Stimulated activated CD8-positive, alpha-beta memory T cell treated with anti-CD3 and anti-CD28 coated beads, Interleukin-7, amount 100 ng/mL, for 1 hour (primary cell): ENCODE measurements at places on chromosomes 11 and 22.

GRCh38 chr11:76662656-76663485 lies 7.7 kb downstream of the LRRC32 start:
- no peak for DNase-seq

- no peak for DNase-seq
Measured at GRCh38 chr11:18490736-18491485, 35.3 kb downstream of the LDHAL6A start.

DNA sequence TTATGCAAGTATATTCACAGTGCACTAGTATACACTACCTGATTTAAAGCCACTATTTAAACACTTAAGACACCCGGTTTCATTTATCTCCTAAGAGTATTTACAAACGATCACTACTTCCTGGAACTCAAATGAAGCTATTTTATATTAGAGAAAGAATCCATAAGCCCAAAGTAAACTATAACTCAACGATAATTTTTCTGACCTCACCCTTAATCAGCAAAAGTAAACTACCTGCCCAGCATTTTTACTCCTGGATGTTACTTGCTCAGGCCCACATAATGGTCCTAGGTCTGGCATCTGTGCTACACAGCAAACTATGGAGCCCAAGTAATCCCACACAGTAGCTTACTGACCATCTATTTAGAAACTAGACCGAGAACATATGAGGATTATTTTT lies 33.4 kb downstream of the TSG101 start:
- no peak for DNase-seq

DNA sequence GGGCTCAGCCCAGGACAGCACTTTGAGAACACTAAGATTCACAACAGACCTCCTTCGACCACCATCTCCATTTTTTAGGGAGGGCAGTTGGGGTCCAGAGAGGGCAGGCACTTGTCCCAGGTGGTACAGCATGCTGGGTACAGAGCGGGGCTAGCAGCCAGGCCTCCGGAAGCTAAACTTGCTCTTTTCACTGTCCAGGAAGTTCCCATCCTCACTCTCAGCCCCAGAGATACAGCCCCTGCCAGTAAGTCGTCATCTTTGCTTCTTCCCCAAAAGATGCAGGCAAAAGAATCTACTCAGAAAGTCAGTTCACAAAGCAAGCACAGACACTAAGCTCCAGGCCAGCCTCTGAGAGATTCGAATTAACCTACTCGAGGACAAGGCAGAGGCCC lies 6.7 kb upstream of the RAB3IL1 start:
- DNase-seq: no peak

GRCh38 chr11:33988586-33989370 lies 62.8 kb upstream of the CAPRIN1 start:
- no peak for DNase-seq

DNA sequence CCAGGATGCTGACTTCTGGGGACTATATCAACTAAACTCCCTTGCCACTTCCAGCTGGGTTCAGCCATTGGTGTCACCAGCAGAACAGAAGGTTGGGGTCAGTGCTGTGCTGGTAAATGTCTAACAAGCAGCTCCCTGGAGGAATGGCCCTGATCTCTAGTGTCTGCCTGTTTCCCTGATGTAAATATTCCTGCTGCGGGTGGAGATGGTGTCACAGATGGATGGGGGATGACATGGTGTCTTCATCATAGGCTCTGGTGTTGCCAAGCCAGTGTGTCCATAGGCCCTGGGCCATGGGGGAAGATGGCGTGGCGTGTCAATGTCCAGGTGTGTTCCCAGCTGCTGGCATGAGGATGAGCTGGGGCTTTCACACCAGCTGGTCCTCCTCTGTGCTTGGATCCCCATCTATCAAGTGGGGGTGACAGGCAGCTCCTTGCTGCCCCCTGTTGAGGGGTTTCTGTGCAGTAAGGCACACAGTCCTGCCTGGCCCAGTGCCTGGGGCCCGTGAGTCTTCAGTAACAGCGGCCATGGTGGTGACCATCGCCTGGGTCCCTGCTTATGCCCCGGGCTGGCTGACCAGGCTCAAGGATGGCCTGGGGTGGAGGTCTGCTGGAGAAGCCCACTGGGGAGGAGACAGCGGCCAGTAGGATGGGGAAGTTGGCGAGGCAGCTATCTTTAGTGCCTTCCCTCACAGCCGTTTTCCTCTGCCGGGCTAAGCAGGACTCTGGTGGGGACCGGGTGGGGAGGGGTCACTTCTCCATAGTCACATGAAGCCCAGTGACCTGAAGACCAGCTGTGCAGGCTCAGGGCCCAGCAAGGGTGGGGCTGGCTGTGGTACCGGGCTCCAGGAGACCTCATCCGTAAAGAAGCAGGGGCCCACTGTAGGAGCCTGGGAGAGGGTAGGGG lies 12.7 kb downstream of the RPL3 start:
- DNase-seq: peak; percentile 19

DNA sequence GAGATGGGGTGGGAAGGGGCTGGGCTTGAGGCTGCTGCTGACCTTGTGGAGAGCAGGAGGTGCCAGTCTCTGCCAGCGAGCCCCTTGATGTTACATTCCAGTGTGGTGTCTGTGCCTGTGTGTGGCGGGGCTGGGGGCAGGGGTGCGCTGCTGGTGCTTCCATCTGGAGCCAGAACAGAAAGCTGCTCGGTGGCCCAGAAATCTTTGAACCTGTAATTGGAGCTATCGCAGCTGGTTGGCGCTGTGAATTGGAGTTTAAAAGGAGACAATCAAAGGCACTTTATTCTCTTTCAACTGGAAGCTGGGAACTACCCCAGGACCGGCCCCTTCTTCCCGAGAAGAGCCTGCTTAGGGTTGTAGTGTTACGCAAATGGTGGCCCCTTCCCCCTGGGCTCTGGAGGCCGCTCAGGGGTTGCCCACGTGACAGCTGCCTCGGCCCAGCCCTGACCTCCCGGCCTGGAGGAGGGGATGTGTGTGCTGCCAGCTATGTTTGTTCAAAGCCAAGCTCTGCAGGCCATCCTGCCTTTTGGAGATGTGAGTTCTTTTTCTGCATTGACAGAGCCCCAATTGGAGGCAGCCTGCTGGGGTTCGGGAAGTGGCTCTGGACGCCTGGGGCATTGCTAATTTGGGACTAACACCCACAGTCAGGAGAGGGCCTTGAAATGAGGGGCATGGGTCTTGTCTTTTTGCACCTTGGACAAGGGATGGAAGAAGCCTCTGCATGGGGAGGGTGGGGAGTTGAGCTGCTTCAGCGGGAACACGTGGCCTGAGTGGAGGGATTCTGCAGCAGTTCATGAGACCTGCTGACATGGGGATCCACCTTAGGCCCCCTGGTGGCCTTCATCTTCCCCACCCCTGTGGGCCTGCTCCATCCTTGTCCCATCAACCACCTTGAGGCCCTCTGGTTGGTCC lies 14.0 kb upstream of the ARSA start:
- no peak for DNase-seq

- no peak for DNase-seq
Measured at GRCh38 chr11:440065-441042, 1.5 kb downstream of the ANO9 start.

- no peak for DNase-seq
Measured at GRCh38 chr11:48170241-48171233, 46.1 kb upstream of the OR4B1 start.

GRCh38 chr11:103464420-103464819 lies 355.2 kb downstream of the DYNC2H1 start:
- DNase-seq: no peak

GRCh38 chr22:49070501-49070900 lies 757.2 kb downstream of the BRD1 start:
- no peak for DNase-seq

- no peak for DNase-seq
Measured at GRCh38 chr11:113376156-113376555, 11.4 kb upstream of the ANKK1 start.

- DNase-seq: no peak
Measured at GRCh38 chr11:122692444-122692843, 36.9 kb downstream of the UBASH3B start.

- no peak for DNase-seq
Measured at GRCh38 chr11:94958121-94958696, 15.1 kb downstream of the CWC15 start.

GRCh38 chr11:45361551-45361950 lies 75.4 kb upstream of the SYT13 start:
- DNase-seq: no peak

- no peak for DNase-seq
Measured at GRCh38 chr11:64409707-64410403, 50.9 kb downstream of the RPS6KA4 start.

DNA sequence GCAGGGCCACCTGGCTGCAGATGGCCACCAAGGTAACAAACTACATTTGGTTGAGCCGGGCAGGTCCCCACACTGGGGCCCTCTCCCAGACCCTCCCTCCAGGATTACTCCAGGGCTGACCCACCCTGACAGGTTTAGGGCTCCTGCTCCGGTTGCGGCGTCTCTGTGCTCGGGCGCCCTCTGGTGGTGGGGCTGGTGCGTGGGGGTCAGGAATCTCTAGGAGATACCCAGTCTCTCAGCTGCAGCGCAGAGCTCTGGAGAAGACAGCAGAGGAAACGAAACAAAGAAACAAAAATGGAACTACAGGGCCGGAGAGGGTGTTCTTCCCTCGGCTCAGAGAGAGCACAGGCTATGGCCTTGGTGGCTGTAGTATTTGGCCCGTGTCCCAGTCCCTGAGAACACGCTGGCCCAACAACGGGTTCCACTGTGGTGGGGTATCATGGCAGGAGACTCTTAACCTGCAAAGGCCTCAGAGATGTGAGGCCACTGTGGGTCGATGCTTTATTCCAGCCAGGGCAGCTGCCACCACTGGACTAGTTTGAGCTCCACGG lies 2.4 kb downstream of the C11orf96 start:
- DNase-seq: peak; percentile 44

GRCh38 chr11:24198481-24198880 lies 298.4 kb upstream of the LUZP2 start:
- DNase-seq: no peak

- no peak for DNase-seq
Measured at GRCh38 chr11:83118814-83119213, 38.1 kb upstream of the PCF11 start.

DNA sequence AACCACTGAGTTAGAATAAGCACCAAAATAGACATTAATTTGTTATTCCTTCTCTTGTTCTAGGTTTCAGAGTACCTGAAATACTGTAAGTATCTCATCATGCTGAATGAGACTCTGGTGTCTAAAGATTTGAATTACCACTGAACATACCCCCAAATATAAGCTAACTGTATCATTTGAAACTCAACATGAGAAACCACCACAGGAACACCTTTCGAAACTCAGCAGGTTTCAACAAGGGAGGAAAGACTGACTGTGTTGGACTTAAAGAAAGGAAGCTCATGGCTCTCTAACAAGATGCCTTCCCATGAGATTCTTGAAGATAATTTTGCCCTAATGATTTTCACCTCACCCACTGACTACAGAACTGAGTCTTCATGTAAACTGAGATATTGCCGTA lies 37.0 kb downstream of the PRCP start:
- DNase-seq: no peak

GRCh38 chr22:50271519-50271970 lies 1.4 kb upstream of the MAPK11 start:
- no peak for DNase-seq

- no peak for DNase-seq
Measured at GRCh38 chr11:3675971-3676370, 4.8 kb upstream of the CHRNA10 start.

- DNase-seq: peak; percentile 35
Measured at GRCh38 chr22:38973289-38974169, 8.6 kb upstream of the APOBEC3B start.

DNA sequence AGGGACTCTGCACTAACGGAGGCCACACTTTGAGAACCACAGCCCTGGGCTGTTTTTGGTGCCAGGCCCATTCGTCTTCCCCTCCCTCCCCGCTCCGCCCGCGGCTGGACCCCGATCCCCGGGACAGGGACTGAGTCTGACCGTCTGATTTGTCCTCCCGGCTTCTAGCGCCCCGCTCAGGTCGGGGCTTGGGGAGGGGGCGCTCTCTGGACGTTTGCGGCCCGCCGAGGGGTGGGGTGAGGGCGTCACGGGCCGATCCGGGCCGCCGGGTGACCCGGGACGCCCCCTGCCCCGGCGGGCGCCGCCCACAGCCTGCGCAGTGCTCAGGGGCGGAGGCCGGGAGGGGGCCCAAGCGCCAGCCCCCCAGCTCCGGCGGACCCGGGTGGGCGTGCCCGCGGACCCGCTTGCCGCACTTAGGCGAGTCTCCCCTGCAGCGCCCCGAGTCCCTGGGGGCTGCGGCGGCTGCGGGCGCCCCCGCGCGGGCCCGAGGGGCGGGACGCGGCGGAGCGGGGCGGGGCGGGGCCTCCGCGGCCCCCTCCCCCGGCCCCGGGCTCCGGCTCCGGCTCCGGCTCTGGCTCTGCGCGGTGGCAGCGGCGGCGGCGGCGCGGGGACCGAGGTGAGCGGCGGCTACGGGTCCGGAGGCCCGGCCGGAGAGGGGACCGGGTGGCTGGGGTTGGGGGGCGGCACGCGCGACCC lies 33.7 kb upstream of the PRR5 start:
- DNase-seq: no peak

DNA sequence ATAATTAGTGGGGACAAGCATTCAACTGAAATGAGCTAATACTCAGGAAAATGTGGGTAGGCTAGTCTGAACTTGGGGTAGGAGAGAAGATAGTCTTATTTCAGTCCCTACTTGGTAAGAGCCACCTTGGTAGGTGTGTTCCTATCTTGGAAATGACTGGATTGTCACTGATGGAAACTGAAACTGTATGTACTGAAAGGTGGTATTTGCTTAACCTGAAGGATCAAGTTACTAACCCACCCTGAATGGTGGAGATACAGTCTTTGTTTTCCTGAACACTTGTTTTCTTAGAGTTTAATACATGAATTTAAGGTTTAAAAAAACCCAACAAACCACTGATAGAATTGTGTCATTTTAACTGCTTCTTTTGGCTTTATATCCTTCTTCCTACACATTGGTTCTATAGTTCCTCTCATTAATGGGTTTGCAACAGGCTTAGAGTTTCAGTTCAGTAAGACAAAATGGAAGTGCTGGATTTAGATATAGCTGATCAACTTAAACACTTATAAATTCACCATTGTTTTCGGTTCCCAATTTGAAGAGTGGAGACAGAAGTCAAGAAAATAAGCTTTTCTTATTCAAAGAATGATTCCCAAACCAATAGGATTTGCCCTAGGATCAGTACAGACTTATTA lies 4.2 kb downstream of the FAR1 start:
- no peak for DNase-seq

- no peak for DNase-seq
Measured at GRCh38 chr11:91795139-91795887, 429.3 kb upstream of the FAT3 start.

- DNase-seq: no peak
Measured at GRCh38 chr11:130499828-130500227, 51.4 kb downstream of the ADAMTS15 start.

GRCh38 chr22:35257321-35258190 lies at the start of gene HMGXB4:
TSS of gene HMGXB4 (plus strand) at chr22:35257493. CDS start at chr22:35262391, 4,898 bp downstream.
- peak; percentile 78 for DNase-seq

GRCh38 chr22:17476838-17477237 lies 86.5 kb upstream of the SLC25A18 start:
- no peak for DNase-seq

- DNase-seq: no peak
Measured at GRCh38 chr11:117501237-117501898, 173.7 kb downstream of the CEP164 start.

DNA sequence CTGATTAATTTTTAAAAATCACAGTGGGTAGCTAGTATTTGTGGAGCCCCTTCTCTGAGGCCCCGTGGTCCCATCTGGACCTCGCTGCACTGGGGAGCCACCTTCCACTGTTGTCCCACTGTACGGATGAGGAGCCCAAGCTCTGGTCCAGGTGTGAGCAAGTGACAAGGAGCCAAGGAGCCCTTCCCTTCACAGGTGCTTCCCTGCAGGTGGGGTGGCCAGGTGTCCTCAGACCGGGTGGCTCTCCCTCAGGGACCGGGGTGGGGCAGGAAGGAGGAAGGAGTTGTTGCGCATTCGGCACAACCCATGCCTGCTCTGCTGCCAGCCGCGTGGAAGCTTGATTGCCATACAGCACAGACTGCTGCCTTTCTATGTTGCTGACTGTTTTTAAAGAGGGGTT lies 10.4 kb upstream of the SEPTIN5 start:
- DNase-seq: no peak
